ENCODE measurements at places on chromosomes 6 and 20.

- DNase-seq: no peak
These were observed 84.9 kb upstream of the ASF1A start for GRCh38 chr6:118808793-118809638.

DNA sequence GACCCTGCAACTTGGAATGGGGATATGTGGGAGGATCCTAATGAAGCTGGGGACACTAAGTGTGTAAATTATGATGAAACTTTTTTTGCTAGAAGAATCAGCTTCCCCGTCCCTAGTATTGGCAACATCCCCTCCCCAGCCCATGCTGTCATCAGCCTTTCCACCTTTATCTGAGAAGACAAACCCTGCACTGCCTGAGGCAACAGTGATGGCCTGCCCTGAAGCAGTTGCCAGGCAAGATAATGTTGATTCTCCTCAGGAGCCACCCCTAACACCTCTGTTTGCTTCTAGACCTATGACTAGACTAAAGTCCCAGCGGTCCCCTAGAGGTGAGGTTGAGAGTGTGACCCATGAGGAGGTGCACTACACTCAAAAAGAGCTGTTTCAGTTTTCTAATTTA lies 27.1 kb downstream of the MICA start:
- DNase-seq: no peak

GRCh38 chr6:6179858-6180623 lies 140.4 kb downstream of the F13A1 start:
- DNase-seq: no peak

DNA sequence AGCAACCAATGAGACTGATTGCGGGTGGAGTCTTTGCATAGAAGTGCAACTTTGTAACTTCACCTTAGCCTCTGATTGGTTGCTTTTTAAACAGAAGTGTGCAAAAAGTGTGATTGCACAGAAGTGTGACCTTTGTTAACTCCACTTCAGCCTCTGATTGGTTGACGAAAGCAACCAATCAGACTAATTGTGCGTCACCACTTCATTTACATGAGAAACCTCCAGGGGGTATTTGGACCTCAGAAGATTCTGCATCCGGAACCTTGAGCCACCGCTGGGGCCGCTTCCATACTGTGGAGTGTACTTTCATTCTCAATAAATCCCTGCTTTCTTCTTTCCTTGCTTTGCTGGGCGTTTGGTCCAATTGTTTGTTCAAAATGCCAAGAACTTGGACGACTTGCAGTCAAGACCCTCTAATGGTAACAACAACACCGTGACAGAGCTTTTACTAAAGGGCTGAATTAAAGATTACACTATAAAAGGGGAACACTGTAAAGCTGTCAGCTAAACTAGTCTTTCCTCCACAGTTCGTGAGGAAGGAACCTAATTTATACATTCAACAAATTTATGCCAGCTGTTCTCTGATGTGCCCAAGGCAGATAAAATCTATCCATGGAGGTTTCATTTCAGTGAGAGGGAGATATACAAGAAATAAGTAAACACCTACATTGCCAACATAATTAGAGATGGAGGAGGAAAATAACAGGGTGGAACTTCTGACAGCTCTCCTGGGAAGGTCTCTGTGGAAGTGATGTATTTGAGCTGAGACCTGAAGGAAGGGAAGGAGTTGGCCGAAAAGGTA lies 1.4 kb upstream of the HECA start:
- DNase-seq: no peak

DNA sequence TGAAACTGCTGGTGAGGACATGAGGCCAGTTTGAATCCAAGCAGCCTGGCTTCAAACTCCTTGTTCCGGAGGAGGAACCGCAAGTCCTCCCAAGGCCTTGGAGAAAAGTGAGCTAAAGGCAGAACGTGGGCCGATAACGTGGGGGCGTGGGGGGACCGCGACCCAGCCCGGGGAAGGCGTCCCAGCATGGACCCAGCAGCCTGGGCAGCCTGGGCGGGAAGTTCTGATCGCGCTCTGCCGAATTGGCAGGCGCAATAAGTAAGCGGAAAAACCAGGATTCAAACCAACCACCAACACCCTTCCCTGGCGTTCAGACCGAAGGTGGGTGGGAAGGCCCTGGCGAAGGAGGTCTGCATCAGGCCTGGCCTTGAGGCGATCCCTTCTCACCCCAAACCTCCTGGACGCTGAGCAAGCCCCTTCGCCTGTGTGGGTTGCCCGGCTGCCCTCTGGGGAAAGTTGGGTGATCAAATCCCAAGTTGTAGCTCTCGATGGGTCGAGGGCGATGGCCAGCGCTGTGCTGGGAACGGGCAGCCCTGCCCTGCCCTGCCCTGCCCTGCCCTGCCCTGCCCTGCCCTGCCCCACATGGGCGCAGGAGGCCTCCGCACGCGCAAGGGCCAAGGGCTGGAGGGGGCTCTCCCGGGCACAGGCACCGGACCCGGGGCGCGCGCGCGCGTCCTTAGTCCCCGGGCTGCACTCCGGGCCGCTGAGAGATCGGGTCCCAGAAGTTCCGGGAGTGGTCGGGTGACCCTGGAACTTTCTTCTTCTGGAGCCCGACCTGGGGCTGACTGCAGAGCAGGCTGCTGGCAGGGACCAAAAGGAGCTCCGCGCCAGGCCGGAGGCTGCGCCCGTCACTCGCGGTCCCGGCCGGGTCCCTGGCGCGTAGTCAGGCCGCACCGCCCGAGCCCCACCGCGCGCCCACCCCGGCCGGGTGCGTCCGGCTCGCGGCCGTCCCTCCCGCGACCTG lies 637 bp upstream of the SLC22A3 start:
- no peak for DNase-seq

DNA sequence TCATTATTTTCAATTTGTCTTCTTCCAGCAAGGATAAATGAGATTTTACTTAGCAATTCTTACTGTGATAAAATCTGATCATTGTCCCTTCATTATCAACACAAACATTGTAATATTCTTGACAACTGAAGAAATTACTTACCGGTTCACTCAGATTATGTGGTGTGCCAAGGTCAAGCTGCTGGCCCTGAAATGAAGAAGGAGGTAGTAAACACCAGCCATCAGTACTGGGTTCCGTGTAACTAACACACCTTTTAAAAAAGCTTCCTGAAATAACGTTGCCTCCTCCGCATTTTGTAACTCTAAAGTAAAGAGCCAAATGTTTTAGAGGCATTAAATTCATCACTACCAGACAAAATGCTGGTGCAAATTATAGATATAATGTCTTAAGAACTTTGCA lies 7.4 kb downstream of the ROS1 start:
- no peak for DNase-seq

DNA sequence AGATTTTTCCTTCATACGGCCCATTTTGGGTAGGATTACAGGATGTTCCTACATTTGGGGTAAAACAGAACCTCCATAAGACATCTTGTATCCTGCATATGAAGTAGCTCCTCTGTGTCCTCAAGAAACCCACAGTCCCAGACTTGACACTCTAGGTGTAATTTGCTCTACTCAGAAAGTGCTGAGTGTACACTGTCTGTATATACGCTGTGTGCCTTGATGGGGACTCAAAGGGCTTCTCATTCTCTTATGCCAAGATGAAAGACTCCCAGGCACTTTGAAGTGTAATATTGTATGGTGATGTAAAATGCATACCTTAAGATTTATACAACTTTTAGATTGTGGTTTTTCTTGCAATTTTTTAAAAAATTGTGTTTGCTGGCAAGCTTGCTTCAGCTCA lies 5.2 kb downstream of the TFAP2D start:
- DNase-seq: no peak

DNA sequence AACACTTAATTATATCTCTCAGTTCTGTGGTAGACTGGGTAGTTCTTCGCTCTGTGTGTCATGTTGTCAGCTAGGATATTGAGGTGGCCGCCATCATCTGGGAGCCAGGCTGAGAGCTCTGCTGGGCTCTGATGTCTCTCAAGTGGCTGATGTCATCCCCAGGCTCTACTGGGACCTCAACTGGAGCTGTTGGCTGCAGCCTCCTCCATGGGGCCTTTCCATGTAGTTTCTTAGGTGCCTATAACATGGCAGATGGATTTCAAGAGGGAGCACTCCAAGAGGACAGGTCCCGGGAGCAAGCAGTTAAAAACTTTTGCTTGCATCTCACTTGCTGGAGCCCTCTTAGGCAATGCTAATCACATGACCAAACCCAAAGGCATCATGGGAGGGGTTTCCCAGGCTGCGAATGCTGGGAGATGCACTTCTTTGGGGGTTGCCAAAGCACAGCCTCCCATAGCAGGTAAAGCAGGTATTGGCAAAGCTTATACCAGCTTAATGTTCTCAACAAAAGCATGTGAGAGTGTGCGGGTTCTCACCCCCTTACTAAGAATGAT lies 129.8 kb downstream of the TMEM242 start:
- DNase-seq: no peak

GRCh38 chr20:51134405-51134804 lies 111.5 kb upstream of the KCNG1 start:
- DNase-seq: no peak
